ENCODE measurements at places on chromosomes 4 and X.

DNA sequence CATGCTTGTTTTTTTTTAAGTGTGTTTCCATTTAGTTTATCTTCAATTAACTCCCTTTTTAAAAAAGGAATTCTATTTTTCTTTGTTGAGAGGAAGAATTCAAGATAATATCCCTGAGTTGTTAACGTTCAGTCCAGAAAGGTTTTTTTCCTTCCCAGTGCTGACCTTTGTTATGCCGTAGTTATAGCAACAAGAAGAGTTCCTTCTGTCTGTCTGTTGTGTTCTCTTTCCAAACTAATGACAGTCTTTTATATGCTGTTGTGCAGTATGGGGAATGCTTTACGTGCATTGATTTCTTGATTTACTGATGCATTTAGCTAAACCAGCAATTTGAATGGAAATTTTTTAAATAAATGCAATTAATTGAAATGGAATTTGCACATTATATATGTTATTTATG is 6.6 kb upstream of the CXXC4 start:
- DNase-seq = no peak

GRCh38 chrX:11893933-11894710 is 136.1 kb downstream of the MSL3 start:
- no peak for DNase-seq

GRCh38 chrX:48938721-48939425 is 18.5 kb downstream of the OTUD5 start:
- DNase-seq = no peak

DNA sequence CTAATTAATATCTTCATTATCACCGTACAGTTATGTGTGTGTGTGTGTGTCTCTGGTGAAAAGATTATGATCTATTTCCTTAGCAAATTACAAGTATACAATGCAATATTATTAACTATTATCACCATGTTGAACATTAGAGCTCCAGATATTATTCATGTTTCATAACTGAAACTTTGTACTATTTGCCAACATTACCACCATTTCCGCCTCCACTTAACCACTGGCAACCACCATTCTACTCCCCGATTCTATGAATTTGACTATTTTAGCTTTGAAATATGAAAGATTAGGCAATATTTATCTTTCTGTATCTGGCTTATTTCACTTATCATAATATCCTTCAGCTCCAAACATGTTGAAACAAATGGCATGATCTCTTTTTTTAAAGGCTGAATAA is 717.9 kb downstream of the ARAP2 start:
- no peak for DNase-seq

DNA sequence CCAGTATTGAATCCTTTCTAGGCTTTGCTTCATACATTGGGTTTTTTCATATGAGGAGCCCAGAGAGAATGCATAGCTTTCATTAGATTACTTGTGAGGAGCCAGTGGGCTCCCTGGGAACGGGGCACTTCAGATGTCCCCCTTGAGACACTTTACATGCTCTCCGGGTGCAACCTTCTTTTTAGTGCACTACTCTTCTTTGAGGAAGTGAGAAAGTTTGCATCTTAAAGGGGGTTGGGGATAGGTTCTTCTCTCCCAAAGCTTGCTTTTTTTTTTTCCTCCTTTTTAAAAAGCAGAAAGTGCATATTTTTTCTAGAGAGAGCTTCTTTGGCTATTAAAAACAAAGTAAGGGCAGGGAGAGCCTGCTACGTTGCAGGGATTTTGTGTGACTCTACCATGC is 4.3 kb downstream of the HADH start:
- no peak for DNase-seq

DNA sequence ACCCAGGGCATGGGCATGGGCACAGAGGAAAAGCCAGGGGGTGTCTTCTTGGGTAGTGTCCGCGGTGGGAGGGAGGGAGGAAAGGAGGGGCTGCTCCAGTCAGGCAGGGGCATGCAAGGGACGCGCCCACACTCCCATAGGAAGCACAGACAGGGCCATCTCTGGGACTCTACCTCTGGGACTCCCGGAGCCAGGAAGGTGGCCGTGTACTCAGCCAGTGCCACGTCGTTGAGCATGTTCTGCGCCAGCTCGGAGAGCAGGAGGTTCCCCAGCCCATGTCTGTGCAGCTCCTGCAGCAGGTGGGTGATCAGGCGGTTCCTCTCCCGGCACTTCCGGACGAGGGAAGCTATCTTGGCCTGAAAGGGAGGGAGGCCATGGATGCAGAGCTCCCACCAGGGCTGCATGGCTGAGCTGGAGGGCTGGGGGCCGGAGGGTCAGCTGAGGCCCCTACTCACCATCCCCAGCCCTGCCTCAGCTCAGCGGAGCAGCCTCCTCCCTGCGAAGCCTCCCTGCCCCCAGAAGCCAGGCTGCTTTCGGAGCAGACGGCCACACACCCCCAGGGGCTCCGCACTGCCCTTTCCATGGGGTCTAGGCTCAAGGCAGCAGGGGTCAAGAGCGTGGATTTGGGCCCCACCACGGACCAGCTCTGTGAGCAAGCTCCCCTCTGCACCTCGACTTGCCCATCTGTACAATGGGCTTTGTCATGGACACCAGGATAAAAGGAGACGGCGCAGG is 44.6 kb downstream of the C4orf50 start:
- DNase-seq = no peak

DNA sequence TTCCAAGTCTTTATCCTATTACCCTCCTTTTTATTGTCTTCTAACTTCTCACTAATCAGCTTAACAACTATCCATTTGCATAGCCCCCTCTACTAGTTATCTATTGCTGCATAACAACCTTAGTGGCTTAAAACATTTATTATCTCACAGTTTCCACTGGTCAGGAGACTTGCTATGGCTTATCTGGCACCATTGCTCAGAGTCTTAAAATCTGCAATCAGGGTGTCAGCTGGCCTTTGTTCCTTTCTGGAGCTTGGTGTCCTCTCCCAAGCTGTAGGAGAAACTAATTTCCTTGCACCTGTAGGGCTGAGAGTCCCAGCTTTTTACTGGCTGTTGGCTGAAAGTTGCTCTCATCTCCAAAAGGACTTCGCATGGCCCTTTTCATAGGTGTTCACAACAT is 137.0 kb upstream of the SMIM31 start:
- no peak for DNase-seq

- DNase-seq = no peak
These were observed 40.2 kb downstream of the CRMP1 start for GRCh38 chr4:5852523-5853202.

GRCh38 chr4:8295471-8295870 is 25.9 kb downstream of the HTRA3 start:
- DNase-seq = no peak

GRCh38 chrX:147912093-147912801 is 528 bp downstream of the FMR1 start:
- peak; percentile 23 for DNase-seq

GRCh38 chr4:8168832-8169598 is 10.4 kb upstream of the ABLIM2 start:
- DNase-seq = no peak

- no peak for DNase-seq
These were observed 60.1 kb upstream of the SORCS2 start for GRCh38 chr4:7132249-7132648.

GRCh38 chr4:185269286-185269685 is 59.9 kb downstream of the SNX25 start:
- no peak for DNase-seq

- no peak for DNase-seq
These were observed 98.2 kb downstream of the MAPK10 start for GRCh38 chr4:86261636-86262035.

DNA sequence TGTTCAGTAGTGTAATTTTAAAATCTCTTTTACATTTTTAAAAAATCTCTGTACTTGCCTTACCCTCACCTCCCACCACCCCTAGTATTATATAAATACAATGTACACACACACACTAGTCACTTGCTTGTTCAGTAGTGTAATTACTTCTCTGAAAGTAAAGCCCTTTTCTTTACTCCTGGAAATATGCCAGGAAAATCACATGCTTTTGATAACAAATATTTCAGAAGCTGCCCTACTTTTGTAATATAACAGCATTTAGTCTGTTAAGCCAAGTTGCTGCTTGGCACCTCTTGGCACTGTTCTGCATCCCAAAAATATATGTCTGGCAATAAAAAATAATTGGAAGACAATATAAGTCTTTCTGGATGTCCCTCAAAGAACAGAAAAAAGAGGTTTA is 172.8 kb upstream of the APOOL start:
- DNase-seq = no peak

GRCh38 chr4:112813790-112814189 is 176.8 kb downstream of the LARP7 start:
- no peak for DNase-seq

- no peak for DNase-seq
These were observed 39.8 kb downstream of the RAB33A start for GRCh38 chrX:130211415-130212186.

DNA sequence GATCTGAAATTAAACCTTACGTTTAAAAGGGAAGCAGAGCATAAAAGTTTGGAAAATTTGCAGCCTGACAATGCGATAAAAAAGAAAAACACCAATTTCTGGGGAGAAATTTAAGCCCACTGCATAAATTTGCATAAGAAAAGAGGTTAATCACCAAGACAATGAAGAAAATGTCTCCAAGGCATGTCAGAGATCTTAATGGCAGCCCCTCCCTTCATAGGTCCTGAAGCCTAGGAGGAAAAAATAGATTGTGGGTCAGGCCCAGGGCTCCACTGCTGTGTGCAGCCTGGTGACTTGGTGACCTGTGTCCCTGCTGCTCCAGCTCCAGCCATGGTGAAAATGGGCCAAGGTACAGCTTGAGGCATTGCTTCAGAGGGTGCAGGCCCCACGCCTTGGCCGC is 264.0 kb upstream of the CT83 start:
- no peak for DNase-seq

GRCh38 chrX:19121898-19122640 is at the start of gene ADGRG2:
Gene ADGRG2, minus strand, starts transcription at chrX:19122468. Its CDS starts 53,634 bp downstream, at chrX:19068834.
- DNase-seq = peak; percentile 63

DNA sequence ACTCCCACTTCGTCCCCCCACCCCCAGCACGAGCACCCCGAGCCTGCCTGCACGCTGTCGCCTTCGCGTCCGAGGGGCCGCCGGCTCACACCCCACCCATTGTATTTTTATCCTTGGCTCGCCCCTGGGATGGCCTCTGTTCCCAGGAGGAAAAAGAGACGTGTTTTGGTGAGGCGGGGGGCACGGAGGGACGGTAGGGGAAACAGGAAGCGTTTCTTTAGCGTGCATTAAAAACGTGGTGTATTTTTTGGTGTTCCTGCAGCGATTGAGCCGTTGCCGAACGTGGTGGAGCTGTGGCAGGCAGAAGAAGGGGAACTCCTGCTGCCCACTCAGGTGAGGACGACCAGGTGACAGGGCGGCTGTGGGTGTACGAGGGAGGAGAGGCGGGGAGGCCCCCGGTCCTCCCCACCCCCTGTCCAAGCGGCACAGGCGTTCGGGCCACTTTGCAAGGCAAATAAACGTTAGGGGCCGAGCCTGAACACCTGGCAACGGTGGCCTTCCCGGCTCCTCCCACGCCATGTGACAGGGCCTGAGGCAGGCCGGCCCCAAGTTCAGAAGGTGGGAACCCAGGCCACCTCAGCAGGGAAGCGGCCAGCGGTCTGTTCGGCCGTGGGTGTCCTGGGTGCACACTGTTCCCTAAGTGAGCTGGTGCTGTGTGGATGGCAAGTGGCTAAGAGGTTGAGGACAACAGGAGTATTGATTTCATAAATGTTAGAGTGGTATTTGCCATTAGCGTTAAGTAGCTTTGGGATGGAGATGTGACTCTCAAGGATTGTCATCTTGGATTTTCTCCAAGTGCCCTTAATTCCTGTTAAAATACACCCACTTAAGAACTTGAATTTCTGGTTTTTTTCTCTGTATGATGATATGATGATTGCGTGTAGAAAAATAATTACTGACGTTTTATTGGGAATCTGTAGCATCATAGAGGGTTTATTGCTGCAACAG is 1.1 kb downstream of the TMEM131L start:
- DNase-seq = peak; percentile 49

GRCh38 chr4:84894621-84895020 is 71.9 kb downstream of the WDFY3 start:
- DNase-seq = no peak

DNA sequence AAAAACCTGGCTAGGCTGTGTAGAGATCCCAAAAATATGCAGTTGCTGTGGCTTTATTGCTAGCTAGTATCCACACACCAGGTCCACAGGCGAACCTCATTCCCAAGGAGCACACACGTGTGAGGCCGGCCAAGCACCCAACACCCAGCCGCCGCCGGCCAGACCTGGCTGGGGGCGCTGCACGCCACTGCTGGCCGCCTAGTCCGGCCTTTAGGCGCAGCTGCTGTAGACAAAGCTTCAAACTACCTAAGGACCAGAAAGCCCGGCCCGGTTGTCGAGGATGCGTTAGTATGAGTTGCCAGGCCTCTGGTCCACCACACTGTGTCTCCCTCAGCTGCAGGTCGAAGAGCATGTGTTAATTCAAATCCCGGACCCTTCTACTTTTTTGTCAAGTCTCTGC is 3.1 kb downstream of the POU3F4 start:
- peak; percentile 20 for DNase-seq

- no peak for DNase-seq
These were observed 7.5 kb downstream of the FHDC1 start for GRCh38 chr4:152943672-152944071.

GRCh38 chrX:131675596-131676194 is 131.8 kb downstream of the OR13H1 start:
- DNase-seq = peak; percentile 10

DNA sequence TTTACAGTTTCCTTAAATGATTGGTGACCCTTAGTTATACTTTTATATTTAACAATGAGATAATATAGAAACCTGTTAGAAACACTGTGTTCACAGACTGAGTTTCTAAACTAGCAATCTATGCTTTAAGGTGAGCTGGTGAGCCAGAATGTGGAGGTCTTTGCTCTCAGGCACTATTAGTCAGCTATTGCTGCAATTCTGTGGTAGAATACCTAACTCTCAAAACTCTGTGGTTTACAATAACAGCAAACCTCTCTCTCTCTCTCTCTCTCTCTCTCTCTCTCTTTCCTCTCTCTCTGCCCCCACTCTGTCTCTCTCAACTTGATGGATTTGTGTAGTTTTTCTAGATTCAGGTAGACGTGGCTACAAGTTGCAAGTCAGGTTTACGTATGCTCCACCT is 17.6 kb upstream of the LCORL start:
- no peak for DNase-seq

GRCh38 chr4:85492336-85492735 is 17.4 kb downstream of the ARHGAP24 start:
- DNase-seq = no peak

- DNase-seq = no peak
These were observed 390.0 kb upstream of the RPS6KA3 start for GRCh38 chrX:20656721-20657120.

GRCh38 chr4:74504212-74504611 is 59.3 kb downstream of the AREG start:
- DNase-seq = no peak

DNA sequence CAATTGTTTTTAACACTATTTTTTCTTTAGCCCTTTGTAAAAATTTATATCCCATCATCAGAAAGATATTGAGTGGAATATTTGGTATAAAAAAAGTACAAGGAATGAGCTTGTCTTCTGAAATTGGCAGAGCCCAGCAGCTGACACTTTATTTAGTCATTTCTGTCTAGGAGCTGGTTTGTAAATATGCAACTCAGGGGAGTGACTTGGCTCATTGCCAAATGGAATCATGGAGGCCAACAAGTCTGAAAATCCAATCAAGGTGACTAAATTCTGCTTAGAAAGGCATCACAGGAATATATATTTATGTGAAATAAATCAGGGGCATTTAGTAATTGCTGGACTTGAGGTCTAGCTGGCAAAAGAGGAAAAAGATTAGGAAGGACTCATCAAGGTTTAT is 74.4 kb downstream of the OTC start:
- no peak for DNase-seq

All from nephron progenitor cell (in vitro differentiated cells).